DMS 273 treated with DMSO at 0.1 percent for 48 hours (cell line): ENCODE measurements at places on chromosomes 1 and 21.

GRCh38 chr1:82160903-82161302 is 360.2 kb downstream of the ADGRL2 start:
- DNase-seq: no peak

- no peak for DNase-seq
Observed at GRCh38 chr1:182644886-182645285, 39.5 kb downstream of the RGS8 start.

- no peak for DNase-seq
Observed at GRCh38 chr1:244239261-244239770, 188.2 kb downstream of the ZBTB18 start.

- DNase-seq: peak; percentile 7
Observed at GRCh38 chr1:182143825-182144645, 82.5 kb upstream of the ZNF648 start.

GRCh38 chr1:57603696-57604095 is 179.8 kb upstream of the DAB1 start:
- DNase-seq: no peak

- DNase-seq: no peak
Observed at GRCh38 chr1:226360106-226360746, 47.7 kb downstream of the PARP1 start.

GRCh38 chr1:208731981-208732821 is 488.0 kb upstream of the PLXNA2 start:
- DNase-seq: no peak

GRCh38 chr21:40546647-40547046 is 300.3 kb downstream of the DSCAM start:
- DNase-seq: no peak

- no peak for DNase-seq
Observed at GRCh38 chr1:76939050-76939816, 72.0 kb downstream of the ST6GALNAC5 start.

- no peak for DNase-seq
Observed at GRCh38 chr1:236502972-236503639, 20.7 kb upstream of the LGALS8 start.

- no peak for DNase-seq
Observed at GRCh38 chr21:31623664-31624063, 35.8 kb upstream of the SOD1 start.

- DNase-seq: no peak
Observed at GRCh38 chr21:26451081-26451740, 121.9 kb downstream of the CYYR1 start.

DNA sequence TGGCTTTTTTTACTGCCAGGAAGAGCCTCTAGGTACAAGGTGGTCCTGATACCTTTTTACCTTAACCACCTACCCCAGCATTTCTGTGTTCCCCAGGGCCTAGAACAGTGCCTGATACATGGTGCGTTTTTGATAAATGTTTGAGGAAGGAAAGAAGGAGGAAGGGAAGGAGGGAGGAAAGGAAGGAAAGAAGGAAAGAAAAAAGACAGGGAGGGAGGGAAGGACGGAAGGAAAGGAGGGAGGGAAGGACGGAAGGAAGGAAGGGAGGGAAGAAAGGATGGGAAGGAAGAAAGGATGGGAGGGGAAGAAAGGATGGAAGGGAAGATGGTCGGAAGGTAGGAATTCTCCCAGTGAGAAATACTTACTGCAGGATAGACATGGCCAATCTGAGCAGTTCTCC is 12.0 kb upstream of the MAGOH start:
- DNase-seq: no peak

DNA sequence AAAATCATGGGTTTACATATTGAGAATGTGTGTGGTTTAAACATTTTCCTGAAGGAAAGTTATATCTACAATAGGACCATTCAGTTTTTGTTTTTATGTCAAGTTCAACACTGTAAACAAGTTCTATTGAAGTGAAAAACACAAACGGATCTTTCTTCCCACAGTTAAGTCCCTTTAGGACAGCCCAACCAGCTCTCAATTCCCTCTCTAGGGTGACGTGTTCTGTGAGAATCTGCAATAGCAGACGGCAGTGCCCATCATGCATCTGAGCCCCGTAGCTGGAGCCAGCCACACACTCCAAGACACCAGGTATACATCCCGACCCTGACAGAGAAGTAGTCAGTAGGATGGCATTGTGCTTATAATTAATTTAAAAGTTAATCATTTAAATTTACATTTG is 26.3 kb upstream of the IVNS1ABP start:
- no peak for DNase-seq
